ENCODE measurements at places on chromosomes 2 and 18.

- H3K27ac ChIP-seq = no peak overlapping the region
- H3K4me3 ChIP-seq = peak overlapping the region; percentile 75
- no peaks in the 10 kb centered on the region for H3K36me3 ChIP-seq
- peaks cover 9% of the 10 kb centered on the region for H3K4me1 ChIP-seq
Measured at GRCh38 chr2:102103992-102104871, 38.3 kb upstream of the IL1R1 start.

DNA sequence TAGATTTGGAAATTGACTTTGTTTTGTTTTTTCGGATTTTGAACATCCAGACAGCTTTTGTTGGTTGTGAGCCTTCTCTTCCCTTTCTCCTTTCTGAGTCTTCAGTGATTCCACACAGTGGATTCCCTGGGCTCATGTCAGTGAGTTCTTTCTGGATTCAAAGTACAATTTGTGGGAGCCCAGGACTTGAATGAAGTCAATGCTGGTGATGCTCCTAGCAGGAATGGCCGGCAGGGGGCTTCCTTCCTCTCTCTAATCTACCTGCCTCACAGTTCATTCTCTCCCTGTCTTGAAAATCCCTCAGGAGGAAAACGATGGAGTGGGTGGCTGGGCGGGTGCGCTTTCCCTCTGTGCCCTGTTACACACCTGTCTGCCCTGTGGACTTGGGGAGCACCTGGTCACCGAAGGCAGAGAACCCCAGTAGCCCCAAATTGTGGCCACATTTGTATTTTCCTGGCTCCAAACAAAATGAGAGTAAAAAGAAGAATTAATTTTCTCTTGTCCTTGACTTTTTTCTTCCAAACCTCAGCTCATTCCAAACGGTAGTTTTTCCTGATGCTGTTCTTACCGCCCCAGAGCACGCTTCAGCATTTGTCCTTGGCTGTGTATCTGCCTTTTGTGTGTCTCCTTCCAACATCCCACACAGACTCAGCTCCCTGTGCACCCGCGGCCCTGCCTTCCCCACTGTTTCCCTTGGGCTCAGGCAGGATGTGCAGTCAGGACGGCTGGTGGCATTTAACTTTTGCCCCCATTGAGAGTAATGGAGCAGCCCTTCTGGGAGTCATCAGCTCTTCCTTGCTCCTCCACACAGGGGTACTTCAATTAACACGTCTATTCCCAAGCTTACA is 86.6 kb downstream of the MARCO start:
- no peaks in the 10 kb centered on the region for H3K36me3 ChIP-seq
- no peaks in the 10 kb centered on the region for H3K4me1 ChIP-seq
- H3K4me3 ChIP-seq = no peak overlapping the region
- H3K27ac ChIP-seq = no peak overlapping the region

DNA sequence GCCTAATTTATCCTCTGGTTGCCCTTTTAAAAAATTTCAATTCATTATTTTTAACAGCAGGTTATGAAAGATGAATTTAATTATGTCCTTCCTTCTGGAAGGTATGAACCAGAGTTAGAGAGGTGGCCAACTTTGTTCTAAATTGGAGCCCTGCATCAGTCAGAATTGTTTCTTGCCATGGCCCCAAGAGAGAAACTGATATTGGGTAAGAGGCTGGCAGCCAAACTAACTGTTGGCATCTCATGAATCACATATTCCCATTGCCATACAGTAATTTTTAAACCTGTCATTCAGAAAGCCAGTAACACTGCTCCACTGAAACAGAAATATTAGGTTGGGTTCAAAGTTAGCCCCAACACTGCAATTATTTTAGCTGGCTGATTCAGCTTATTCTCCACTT is 67.4 kb downstream of the SMAD2 start:
- no peak for DNase-seq
- H3K27ac ChIP-seq = no peak overlapping the region
- no peak overlapping the region for H3K4me3 ChIP-seq
- peaks cover 45% of the 10 kb centered on the region for H3K36me3 ChIP-seq

DNA sequence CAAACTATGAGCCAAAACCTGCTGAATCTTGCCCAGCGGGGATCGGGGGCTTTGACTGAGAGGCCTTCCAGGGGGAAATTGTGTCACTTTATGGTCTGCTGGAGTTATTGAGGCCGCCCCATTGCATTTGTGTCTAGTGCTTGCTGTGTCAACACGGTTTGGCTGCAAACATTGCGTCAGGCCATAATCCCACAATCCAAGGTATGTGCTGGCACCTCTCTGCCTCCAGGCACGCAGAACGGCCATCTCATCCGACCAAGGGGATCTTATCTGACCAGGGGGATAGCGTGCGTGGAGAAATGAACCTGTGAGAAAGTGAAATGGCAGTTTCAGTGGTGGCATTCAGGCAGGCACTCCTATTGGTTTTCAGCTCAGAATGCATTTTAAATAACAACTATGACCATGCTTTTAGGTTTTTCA is 18.1 kb upstream of the LYPD6B start:
- peaks cover 42% of the 10 kb centered on the region for H3K4me1 ChIP-seq
- H3K27me3 ChIP-seq = peaks cover 2% of the 10 kb centered on the region
- peak overlapping the region; percentile 84 for H3K27ac ChIP-seq
- peak overlapping the region; percentile 41 for H3K4me3 ChIP-seq
- H3K36me3 ChIP-seq = no peaks in the 10 kb centered on the region

GRCh38 chr2:203706403-203706802 is at the start of gene CD28:
Gene CD28 (plus strand): TSS chr2:203706639. CDS start chr2:203706697, 58 bp downstream.
- H3K27me3 ChIP-seq = peaks cover 12% of the 10 kb centered on the region
- H3K27ac ChIP-seq = no peak within 1 kb of the TSS
- H3K4me3 ChIP-seq = no peak within 1 kb of the TSS
- H3K4me1 ChIP-seq = peaks cover 7% of the 10 kb centered on the region

- H3K4me3 ChIP-seq = no peak overlapping the region
- DNase-seq = no peak
- H3K4me1 ChIP-seq = peaks cover 9% of the 10 kb centered on the region
- peaks cover 10% of the 10 kb centered on the region for H3K36me3 ChIP-seq
- H3K27ac ChIP-seq = no peak overlapping the region
- no peaks in the 10 kb centered on the region for H3K27me3 ChIP-seq
Measured at GRCh38 chr18:58325494-58325893, 281.5 kb downstream of the NEDD4L start.

DNA sequence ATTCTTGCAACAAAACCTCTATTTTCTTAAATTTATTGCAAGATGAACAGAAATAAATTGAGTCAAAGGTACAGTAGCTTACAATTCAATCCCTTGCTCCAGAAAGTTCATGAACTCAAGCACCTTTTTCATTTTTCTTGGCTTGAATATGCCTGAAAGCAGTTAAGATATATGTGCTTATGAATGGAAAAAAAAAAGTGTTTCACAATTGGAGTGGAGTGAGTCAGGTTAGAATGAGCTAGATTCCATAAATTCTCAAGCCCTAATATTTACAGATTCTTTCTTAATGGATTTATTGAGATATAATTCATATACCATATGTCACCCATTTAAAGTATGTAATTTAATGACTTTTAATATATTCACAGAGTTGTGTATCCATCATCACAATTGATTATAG is 39.6 kb upstream of the NEMP2 start:
- DNase-seq = no peak
- no peaks in the 10 kb centered on the region for H3K36me3 ChIP-seq
- H3K27ac ChIP-seq = no peak overlapping the region
- peaks cover 3% of the 10 kb centered on the region for H3K4me1 ChIP-seq
- H3K4me3 ChIP-seq = no peak overlapping the region

GRCh38 chr18:50911006-50911405 is 32.1 kb downstream of the ME2 start:
- peaks cover 37% of the 10 kb centered on the region for H3K36me3 ChIP-seq
- no peak for DNase-seq
- H3K4me3 ChIP-seq = no peak overlapping the region
- no peaks in the 10 kb centered on the region for H3K4me1 ChIP-seq
- H3K27ac ChIP-seq = no peak overlapping the region

GRCh38 chr2:23618794-23619530 is 234.0 kb downstream of the KLHL29 start:
- no peaks in the 10 kb centered on the region for H3K27me3 ChIP-seq
- peaks cover 6% of the 10 kb centered on the region for H3K4me1 ChIP-seq
- H3K27ac ChIP-seq = no peak overlapping the region
- H3K4me3 ChIP-seq = no peak overlapping the region
- no peak for DNase-seq

GRCh38 chr2:107393516-107393915 is 433.2 kb upstream of the RGPD4 start:
- H3K27ac ChIP-seq = no peak overlapping the region
- no peaks in the 10 kb centered on the region for H3K4me1 ChIP-seq

- H3K36me3 ChIP-seq = no peaks in the 10 kb centered on the region
- no peaks in the 10 kb centered on the region for H3K4me1 ChIP-seq
- no peak overlapping the region for H3K4me3 ChIP-seq
- no peak overlapping the region for H3K27ac ChIP-seq
Measured at GRCh38 chr2:6452702-6453481, 412.8 kb downstream of the CMPK2 start.

DNA sequence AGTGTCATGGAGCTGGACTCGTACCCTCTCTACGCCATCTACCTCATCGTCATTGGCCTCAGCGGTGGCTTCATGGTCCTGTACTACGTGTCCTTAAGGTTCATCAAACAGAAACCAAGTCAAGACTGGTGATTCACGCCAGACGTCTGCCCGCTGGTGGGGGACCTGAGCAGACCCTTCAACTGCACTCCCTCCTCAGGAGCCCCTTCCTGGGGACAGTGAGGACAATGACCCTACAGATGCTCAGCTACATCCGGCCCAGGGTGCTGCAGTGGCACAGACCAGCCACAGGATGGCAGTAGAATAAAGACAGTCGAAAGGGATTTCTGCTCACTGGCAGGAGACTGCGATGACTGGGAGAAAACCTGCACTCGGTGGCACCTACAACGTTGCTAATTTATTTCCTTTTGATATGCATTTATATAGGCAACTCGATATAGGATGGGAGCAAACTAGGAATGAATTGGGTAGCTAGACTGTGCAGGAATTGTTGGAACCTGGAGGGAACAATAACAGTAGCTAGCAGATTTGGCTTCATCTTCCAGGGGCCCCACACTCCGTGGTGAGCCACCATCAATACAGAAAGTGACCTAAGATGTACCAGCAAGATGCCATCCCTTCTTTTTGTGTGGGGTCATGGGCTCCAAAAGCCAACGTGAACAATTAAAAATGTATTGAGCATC is 39.2 kb downstream of the ABCG8 start:
- H3K4me3 ChIP-seq = no peak overlapping the region
- DNase-seq = peak; percentile 57
- no peaks in the 10 kb centered on the region for H3K36me3 ChIP-seq
- no peak overlapping the region for H3K27ac ChIP-seq
- peaks cover 14% of the 10 kb centered on the region for H3K27me3 ChIP-seq

DNA sequence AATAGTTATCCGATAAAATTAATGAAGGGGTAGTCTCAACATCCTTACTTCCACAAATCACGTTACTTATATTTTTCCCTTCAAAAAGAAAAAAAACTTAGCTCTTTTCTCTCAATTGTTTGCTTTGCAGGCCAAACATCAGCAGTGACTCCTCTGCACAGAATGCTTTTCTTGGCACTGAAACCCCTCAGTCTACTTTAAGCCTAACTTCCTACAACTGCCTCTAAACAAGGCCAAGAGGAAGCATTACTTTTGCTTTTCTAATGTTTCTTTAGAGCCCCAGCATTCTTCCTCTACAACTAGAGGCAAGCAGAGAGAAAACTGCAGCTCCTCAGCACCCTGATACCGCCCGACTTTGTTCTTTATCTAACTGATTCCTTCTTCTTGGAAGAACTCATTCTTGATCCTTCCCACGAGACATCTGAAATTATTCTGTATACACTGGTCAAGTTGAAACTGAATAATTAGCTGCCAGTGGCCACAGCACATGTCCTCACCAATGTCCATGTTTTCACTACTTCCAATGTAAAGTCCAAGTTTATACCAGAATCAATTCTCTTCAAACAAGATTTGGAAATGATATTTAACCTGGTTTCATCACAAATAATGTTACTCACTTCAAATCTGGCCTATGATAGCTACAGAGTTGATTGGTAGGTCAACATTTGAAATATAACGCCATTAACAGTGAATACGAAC is 55.3 kb downstream of the DTNB start:
- H3K27ac ChIP-seq = peak overlapping the region; percentile 35
- H3K27me3 ChIP-seq = no peaks in the 10 kb centered on the region
- peaks cover 14% of the 10 kb centered on the region for H3K36me3 ChIP-seq
- H3K4me1 ChIP-seq = peaks cover 3% of the 10 kb centered on the region
- no peak overlapping the region for H3K4me3 ChIP-seq
- DNase-seq = no peak

DNA sequence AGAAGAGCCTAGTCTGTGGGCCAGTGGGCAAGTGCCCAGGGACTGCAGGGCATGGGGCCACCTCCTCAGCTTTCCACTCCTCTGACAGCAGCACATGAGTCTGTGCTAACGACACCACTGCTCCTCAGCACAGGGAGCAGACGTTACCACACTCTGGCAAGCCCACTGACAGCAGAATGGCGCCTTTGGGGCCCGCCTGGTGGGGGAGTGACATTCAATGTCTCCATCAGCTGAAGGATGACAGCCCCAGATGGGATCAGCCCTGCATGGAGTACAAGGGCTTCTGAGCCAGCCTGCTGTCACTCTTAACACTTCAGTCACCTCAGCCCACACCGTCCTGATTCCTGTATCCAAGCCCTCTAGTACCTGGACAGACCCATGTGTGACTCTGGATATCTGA is 149.4 kb upstream of the SMAD2 start:
- H3K27me3 ChIP-seq = peaks cover 3% of the 10 kb centered on the region
- H3K36me3 ChIP-seq = no peaks in the 10 kb centered on the region
- peaks cover 3% of the 10 kb centered on the region for H3K4me1 ChIP-seq
- H3K27ac ChIP-seq = no peak overlapping the region
- no peak overlapping the region for H3K4me3 ChIP-seq
- DNase-seq = no peak

DNA sequence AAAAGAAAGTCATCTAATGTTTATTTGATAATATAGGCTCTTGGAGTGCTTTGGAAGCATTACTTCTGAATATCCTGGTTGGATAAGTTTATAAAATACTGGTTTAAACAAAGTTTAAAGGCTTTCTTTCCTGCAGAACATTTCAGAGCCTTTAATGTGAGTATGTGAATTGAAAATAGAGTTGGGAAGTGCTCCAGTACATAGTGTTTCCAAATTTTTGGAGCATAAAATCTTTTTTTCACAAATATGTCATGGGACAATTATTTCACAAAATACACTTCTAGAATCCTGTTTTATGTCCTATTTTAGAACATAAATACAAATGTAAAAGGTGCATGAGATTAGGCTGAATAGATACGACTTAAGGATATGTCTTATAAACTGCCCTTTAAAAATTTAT is 158.9 kb upstream of the HNRNPA3 start:
- no peak overlapping the region for H3K27ac ChIP-seq
- peaks cover 2% of the 10 kb centered on the region for H3K27me3 ChIP-seq
- no peaks in the 10 kb centered on the region for H3K36me3 ChIP-seq
- DNase-seq = no peak
- H3K4me1 ChIP-seq = no peaks in the 10 kb centered on the region

DNA sequence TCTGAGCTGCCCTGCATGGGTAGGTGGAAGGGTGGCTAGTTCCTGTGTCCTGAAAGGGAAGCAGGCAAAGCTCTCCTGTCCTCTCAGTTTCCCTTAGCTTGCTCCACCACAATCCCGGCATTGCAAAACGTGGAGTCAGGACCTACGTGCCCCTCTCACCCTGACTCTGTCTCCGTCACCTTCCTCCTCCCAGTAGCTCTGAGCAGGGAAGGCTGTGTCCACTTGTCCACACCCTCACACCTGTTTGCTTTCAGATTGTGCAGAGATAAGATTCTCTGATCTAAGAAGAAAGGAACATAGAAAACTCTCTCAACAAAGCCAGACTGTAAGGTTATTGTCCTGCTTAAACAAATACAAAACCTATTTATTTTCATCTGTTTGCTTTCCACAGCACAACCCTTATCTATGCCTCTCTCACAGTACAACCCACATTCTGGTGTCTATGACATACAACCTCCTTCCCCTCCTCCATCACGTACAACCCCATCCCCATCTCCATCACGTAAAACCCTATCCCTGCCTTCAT is 79.0 kb downstream of the ALPK2 start:
- H3K4me1 ChIP-seq = peaks cover 34% of the 10 kb centered on the region
- H3K36me3 ChIP-seq = no peaks in the 10 kb centered on the region
- H3K27me3 ChIP-seq = no peaks in the 10 kb centered on the region
- peak overlapping the region; percentile 16 for H3K27ac ChIP-seq
- no peak overlapping the region for H3K4me3 ChIP-seq

All from memory B cell (primary cell).